ENCODE measurements at places on chromosomes 16 and 17.

- DNase-seq, result no peak
These were observed 30.2 kb downstream of the TANC2 start for GRCh38 chr17:62996221-62996620.

GRCh38 chr16:67151431-67152097 lies 766 bp upstream of the B3GNT9 start:
- DNase-seq, result no peak

- no peak for DNase-seq
These were observed 76.9 kb downstream of the ARHGAP44 start for GRCh38 chr17:12866244-12866643.

GRCh38 chr16:2839650-2840450 lies 9.7 kb downstream of the ZG16B start:
- no peak for DNase-seq

Data from urothelium cell line (cell line).